ENCODE measurements at places on chromosomes 1 and 21. TPM values are rescaled to one million over a fixed set of nuclear protein-coding genes. Genes with fewer than 3 reads are reported as not detected.

TCP10L gene
- total RNA-seq: 3.2 TPM

KRTAP12-1 gene
- not detected for total RNA-seq

DNA sequence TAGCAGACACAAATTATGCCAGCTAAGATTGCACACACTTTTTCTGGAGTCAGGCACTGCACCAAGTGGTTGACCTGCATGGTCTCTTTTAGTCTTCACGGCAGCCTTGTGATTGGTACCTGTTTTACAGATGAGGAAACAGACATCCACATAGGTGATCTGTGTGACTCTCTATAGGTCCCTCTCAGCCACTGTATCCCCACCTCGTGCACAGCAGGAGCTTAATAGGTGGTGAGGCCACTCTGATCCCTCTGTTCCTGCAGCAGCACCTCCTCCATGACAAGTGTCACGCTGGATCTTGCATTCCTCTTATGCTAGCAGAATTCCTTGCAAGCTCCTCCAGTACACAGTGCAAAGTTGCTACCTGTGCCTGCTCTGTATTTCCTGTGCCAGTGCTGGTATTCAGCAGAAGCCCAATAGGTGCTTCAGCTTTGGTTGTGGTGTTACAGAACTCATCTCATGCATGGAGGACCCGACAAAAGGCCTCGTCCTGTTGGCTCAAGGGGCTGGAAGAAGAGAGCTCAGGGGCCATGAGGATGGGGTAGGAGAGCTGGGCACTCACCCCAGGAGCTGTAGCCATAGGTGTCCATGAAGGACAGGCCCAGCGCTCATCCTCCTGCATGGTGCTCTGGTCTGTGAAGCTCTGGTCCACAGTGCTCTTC, 546.7 kb downstream of the PTPRU start:
- no peak overlapping the region for H3K4me3 ChIP-seq
- H3K4me1 ChIP-seq: no peaks in the 10 kb centered on the region
- H3K27me3 ChIP-seq: peaks cover 20% of the 10 kb centered on the region
- H3K27ac ChIP-seq: no peak overlapping the region
- DNase-seq: no peak

DNA sequence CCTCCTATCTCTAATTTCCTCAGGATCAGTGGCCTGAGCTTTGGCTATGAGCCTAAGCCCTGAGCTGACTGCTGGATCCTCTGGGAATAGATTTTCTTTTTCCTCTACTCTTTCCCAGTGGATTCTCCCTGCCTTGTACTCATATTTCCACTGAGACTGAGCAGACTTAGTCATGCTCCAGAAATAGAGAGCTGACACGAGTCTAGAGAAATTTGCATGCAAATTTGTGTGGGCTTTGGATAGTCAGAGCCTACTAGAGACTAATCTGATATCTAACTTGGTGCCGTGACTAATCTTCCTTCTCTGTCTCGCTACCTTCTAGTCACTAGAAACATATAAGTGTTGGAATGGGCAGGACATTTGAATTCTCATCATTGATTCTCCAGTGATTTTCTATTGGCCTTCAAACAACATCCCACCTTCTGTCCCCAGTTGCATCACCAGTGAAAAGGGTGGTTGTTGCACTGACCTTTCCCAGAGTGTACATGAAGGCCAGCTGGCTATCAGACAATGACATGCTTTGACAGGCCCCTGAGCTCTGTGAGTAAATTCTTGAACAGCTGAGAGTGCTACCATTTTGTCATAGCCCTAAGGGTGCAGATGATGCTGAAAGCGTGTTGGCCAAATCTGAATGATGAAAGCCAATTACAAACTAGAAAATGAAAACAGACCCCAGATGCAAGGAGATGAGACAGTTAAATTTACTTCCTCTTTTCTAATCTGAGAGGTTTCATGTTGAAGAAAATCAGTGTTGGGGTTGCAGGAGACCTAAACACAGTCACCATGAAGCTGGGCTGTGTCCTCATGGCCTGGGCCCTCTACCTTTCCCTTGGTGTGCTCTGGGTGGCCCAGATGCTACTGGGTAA, at the start of gene FCRLA:
Gene FCRLA (plus strand): TSS at position 748 of the 866 bp plus-strand sequence. CDS start 36 bp downstream, at position 784.
- H3K36me3 ChIP-seq: no peaks in the 10 kb centered on the region
- no peak within 1 kb of the TSS for H3K27ac ChIP-seq
- H3K27me3 ChIP-seq: peaks cover 6% of the 10 kb centered on the region
- H3K4me1 ChIP-seq: peaks cover 19% of the 10 kb centered on the region

RNPC3 gene
- 24.6 TPM for total RNA-seq

- DNase-seq: no peak
- H3K27ac ChIP-seq: no peak overlapping the region
- H3K36me3 ChIP-seq: no peaks in the 10 kb centered on the region
- no peak overlapping the region for H3K4me3 ChIP-seq
- peaks cover 22% of the 10 kb centered on the region for H3K4me1 ChIP-seq
Observed at GRCh38 chr1:211724687-211725196, 49.3 kb upstream of the NEK2 start.

DNA sequence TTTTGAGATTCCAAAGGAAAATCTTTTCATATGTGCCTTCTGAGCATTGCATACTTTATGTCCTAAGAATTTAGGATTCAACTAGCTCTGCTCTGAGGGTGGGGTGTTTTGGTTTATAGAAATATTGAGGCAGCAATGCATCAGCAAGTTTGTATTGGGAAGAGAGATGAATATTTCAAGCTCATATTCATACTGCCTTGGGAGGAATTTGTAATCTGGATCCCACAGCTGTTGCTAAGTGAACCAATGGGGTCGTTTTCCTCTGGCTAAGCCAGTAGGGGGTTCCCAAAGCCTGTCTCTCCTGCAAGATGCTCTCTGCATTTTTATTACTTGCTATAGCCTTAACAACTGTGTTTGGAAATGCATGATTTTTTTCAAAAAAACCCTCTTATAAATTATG, 130.6 kb downstream of the SNX7 start:
- H3K4me1 ChIP-seq: peaks cover 3% of the 10 kb centered on the region
- H3K4me3 ChIP-seq: no peak overlapping the region
- H3K27me3 ChIP-seq: no peaks in the 10 kb centered on the region
- no peak overlapping the region for H3K27ac ChIP-seq

GRCh38 chr1:56803561-56804156, 15.5 kb downstream of the FYB2 start:
- no peaks in the 10 kb centered on the region for H3K27me3 ChIP-seq
- DNase-seq: no peak
- H3K27ac ChIP-seq: no peak overlapping the region
- no peak overlapping the region for H3K4me3 ChIP-seq

DNA sequence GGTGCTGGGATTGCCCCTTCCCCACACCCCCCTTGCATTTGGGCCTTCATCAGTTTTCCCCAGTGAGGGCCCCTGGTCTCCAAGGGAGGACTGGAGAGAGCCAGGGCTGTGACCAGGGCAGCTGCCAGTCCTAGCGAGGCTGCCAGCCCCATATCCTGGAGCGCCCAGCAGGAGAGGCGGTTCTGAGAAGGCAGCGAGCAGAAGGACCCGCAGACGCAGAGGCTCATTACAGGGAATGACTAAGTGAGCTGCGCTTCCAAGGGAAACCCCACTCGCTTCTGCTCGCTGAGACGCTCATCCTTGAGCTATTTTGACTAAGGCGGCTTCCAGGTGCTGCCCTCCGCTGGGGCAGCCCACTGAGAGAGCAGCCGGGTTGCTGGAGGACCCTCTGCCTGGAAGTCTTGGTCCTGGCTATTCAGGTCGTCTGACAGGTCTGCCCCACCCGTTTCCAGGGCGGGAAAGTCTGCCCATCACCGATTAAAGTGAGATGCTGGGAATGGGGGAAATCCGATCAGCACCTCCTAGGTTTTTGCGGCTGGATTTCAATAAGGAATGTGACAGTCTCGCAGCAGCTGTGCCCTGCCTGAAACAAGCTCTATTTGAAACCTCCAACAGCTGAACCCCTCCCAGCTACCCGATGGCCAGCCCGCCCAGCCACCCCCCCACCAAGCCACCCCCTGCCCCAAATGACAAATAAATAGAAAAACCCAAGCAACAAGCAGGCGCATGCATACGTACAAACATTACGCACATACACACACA, 2.8 kb downstream of the KCNN3 start:
- peaks cover 69% of the 10 kb centered on the region for H3K27me3 ChIP-seq
- H3K4me1 ChIP-seq: peaks cover 16% of the 10 kb centered on the region
- DNase-seq: no peak
- H3K4me3 ChIP-seq: no peak overlapping the region

NCF2 gene
- 0.67 TPM for total RNA-seq

ST6GALNAC5 gene
- 13.6 TPM for total RNA-seq

- no peaks in the 10 kb centered on the region for H3K36me3 ChIP-seq
- H3K4me1 ChIP-seq: peaks cover 20% of the 10 kb centered on the region
Observed at GRCh38 chr1:16925635-16926490, 4.1 kb downstream of the CROCC start.

TCHH gene
- not detected for total RNA-seq

ANGPTL3 gene
- total RNA-seq: not detected

GBP2 gene
- total RNA-seq: not detected

PIGR gene
- not detected for total RNA-seq

DNA sequence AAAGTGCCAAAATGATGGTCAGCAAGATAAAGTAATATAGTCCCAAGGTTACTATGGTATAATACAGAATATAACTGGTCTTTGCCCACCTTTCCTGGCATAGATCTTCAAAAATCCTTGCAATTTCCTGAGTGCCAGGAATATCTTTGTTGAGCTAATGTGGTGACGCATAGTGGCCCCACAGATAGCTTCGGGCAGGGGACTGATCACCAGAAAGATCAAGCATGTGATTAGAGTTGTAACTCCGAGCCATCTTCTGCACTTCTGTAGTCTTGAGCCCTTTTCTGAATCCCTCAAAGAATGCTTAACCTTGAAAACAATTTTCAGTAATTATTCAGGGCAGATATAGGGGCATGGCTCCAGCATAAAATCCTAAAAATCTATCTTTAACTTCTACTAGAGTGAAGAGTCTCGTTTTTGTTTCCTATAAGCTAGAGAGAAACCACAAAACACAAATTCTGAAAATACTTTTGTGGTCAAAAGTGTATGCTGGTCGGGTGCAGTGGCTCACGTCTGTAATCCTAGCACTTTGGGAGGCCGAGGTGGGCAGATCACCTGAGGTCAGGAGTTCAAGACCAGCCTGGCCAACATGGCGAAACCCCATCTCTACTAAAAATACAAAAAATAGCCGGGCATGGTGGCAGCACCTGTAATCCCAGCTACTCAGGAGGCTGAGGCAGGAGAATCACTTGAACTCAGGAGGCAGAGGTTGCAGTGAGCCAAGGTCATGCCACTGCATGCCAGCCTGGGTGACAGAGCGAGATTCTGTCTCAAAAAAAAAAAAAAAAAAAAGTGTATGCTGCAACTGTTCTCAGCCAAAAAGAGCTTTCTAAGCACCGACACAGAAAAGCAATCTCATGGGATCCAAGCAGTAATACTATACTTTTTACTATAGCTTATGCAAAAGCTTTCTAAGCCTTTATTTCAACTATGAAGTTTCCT, 62.8 kb downstream of the NVL start:
- H3K4me3 ChIP-seq: no peak overlapping the region
- peaks cover 24% of the 10 kb centered on the region for H3K36me3 ChIP-seq
- DNase-seq: no peak
- no peaks in the 10 kb centered on the region for H3K27me3 ChIP-seq
- H3K4me1 ChIP-seq: peaks cover 8% of the 10 kb centered on the region
